Right atrium auricular region (tissue), 2 donors: ENCODE measurements at places on chromosomes 5 and 9.
A peak's percentile ranks its signal among the peaks of the same experiment; 100 is the strongest.

DNA sequence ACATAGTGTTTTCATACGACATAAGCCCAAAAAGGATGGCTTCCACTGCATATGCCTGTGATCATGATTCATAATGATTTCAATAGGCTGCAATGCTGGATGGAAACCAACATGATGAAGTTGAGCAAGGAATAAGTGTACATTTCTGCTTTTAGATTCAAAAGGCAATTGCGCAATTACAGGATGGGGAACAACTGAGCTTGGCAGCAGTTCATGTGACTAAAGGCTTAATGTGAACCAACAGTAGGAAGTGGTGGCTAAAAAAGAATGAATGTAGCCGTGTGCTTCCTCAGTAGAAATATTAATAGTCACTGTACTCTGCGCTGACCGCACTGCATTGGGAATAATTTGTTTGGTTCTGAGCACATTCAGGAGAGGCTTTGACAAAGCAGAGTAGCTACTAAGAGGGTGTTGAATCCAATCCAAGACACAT, 51.2 kb downstream of the SLC1A3 start:
- peak; percentile 83 for DNase-seq

DNA sequence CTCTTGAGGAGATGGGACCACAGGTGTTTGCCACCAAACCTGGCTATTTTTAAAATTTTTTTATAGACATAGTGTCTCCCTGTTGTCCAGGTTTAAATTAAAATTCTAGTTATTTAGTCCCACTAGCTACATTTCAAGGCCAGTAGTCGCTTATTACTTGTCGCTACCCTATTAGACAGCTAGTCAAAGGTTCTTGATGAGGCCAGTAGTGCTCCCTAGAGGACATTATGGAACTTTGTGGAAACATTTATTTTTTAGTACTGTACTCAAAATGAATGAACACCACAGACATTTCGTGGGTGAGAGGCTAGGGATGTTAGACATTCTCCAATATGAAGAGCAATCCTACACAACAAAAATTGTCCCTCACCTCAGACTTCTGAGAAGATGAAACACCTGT, 14.4 kb upstream of the GRXCR2 start:
- no peak for DNase-seq

- no peak for DNase-seq
Observed at GRCh38 chr9:107363516-107364152, 80.6 kb downstream of the RAD23B start.

GRCh38 chr9:13570068-13570974, 290.8 kb upstream of the MPDZ start:
- no peak for DNase-seq

GRCh38 chr5:1594357-1595106, 70.8 kb upstream of the LPCAT1 start:
- no peak for DNase-seq

DNA sequence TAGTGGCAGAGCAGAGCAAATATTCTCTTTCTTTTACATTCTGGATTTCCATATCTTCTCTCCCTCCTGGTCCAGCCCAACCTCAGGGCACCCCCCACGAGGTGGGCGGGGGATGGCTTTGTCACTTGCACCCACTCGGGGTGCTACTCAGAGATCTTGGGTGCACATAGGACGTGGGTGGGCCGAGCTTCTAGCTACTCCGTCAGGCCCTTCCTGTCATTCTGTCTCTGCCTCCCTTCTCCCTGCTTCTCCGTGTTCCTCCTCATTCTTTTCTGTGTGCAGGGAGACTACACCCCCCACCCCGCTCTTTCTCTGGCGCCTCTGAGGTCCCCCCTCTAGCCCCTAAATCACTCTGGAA, 19.5 kb downstream of the PCDHGC5 start:
- no peak for DNase-seq

- DNase-seq: no peak
Observed at GRCh38 chr5:58024151-58024550, 435.7 kb downstream of the PLK2 start.

- no peak for DNase-seq
Observed at GRCh38 chr5:172624996-172625964, 15.8 kb upstream of the NEURL1B start.

- DNase-seq: no peak
Observed at GRCh38 chr9:14939378-14939777, 29.1 kb upstream of the FREM1 start.

DNA sequence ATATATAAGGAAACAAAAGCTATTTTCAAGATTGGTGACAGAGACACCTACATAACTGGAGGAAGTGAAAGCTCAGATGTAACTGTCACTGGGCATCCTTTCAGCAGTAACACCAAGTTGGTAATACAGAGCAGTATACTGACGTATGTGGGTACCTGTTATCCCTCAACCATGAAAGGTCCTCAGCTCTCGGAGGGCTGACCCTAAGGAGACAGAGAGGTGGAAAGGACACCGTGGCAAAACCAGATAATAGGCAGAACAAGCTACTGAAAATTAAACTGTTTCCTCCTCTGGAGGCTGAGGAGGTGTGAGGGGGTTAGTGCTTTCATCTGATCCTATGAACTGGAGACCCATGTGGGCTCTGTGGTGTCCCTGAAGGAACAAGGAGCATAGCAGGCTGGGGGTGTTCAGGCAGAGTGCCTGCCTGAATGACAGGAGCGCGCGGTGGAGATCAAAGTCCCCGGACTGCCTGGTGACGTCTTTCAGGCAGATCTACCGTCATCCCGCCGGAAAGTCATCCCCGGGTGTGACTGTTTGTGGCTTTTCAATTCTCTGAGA, 130.2 kb upstream of the FSTL4 start:
- DNase-seq: peak; percentile 30

DNA sequence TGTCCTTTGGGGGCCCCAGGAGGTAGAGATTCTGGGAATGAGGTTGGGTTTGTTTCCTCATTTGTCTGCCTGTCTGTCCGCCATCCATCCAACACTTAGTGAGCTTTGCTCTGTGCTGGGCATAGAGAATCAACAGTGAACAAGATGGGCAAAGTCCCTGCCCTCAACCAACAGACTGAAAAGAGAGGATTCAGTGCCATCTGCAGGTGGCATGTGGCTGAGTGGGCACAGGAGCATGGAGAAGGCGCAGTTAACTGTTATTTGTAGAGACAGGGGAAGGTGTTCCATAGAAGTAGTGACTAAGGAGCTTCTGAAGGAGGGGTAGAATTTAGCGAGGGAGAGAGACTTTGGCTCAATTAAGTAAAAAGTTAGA, 23.1 kb downstream of the POLR1E start:
- DNase-seq: no peak

- no peak for DNase-seq
Observed at GRCh38 chr5:14615365-14615764, 33.8 kb downstream of the OTULINL start.

- DNase-seq: no peak
Observed at GRCh38 chr5:142167458-142167857, 58.9 kb downstream of the NDFIP1 start.

DNA sequence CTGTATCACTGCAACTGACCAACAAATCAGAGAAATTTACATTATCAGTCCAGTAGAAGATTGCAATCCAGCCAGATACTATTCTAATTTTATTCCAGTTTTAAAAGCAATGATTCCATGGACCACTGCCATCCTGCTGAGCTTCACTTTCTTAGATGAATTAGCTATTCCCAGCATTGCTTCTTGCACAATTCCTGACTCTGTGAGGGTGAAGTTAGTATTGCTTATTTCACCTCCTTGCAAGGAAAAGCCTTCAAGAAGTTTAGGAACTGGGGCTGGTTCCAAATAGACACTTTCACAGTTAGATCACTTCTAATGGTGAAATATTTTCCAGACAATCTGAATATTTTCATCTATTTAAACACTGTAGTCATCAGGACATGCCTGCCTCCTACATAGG, 338.6 kb upstream of the TNC start:
- no peak for DNase-seq

DNA sequence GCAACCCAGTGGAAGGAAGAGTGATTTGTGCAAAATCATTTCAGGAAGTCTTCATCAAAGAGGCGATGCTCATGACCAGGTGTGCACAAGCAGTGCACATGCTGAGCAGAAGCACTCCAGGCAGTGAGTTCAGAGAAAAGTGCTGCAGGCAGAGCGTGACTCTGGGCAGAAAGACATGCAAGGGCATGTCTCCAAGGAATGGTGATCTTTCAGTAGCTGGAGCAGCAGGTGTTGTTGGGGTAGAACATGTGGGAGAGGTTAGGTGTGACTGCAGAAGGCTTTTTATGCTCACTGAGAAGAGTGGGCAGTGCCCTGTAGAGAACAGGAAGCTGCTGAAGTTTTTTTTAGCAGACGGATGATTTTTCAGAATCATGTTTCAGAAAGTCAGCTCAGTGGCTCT, 545.4 kb upstream of the TLE4 start:
- DNase-seq: no peak

DNA sequence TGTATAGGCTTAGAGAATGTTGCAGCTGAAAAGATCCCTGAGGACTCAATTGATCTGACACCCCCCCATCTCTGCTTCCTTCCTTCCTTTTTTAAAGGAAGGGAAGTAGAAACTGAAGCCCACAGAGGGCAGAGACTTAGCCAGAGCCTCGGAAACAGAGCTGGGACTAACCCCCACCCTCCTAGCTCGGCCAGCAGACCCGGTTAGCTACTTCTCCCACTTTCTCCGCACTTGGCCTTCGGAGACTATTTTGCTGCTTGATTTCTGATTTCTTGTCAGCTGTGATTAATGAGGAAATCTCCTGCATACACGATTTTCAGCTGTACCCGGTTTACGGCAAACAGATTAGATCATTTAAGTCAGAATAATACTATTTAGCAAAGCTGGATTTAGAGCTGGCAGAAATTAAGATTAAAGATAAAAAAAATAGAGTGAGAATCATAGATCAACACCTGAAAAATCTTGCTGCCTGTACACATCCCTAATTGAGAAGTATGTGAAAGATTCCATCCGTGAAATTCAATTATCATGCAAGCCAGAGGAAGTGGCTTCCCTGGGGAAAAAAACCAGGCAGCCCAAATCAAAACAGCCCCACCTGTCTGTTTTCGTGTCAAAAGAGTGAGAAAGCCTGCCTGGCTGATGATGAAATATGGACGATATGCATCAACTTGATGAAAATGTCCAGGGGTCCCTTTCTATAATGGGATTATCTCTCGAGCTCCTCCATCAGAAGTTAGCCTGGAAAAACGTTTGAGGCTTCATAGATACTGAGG, 159.5 kb upstream of the SHB start:
- no peak for DNase-seq

GRCh38 chr9:32590898-32591297, 17.9 kb upstream of the NDUFB6 start:
- DNase-seq: no peak

- DNase-seq: peak; percentile 18
Observed at GRCh38 chr5:173003360-173003759, 19.8 kb downstream of the ATP6V0E1 start.

DNA sequence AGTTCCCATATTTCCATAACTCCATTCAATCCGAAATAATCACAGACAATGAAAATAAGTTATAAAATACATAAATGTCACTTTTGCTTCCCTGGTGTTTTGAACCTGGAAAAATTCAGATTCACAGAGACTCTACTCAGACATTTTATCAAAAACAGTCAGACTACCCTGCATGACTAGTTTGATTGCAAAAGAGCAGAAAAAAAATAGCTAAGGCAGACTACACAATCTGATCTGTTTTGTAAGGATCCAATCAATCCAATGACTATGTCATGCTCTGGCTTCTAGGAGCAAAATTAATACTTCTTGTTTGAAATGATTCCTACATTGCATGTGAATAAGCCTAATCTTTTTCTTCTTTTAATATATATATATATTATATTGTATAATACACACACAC, 1262.6 kb downstream of the EFNA5 start:
- no peak for DNase-seq

- DNase-seq: no peak
Observed at GRCh38 chr5:150765011-150765798, 6.4 kb upstream of the DCTN4 start.

DNA sequence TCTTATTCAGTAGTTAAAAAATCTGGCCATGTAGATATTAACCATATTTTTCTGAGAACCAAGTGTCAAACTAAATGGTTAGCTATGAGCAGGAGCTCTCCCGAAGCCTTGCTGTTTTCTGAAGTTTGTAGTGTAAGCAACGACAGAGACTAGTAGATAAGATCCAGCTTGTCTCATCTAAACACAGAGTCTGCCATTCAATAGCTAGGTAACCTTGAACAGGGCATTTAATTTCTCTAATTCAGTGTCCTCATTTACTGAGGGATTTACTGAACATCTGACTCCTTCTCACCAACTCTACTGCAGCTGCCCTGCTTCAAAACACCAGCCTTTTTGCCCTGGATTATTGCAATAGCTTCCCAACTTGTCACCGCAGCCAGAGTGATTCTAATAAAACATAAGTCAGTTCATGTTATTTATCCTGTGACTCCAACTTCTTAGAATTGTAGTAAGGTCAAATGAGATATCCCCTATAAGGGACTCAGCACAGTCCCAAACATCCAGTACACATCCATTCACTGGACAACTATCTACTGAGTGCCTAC, 337.0 kb downstream of the PLK2 start:
- DNase-seq: no peak

DNA sequence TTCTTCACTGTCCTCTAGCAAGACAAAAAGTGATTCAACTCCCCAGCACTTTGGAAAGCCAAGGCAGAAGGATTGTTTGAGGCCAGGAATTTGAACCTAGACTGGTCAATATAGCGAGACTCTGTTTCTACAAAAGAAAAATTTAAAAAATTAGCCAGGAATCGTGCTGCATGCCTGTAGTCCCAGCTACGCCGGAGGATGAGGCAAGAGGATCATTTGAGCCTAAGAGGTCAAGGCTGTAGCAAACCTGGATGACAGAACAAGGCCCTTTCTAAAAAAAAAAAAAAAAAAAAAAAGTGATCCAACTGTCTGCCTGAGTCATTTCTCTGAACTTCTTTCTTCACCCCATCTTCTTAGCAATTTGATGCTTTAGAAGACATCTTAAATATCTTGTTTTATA, 12.4 kb downstream of the ITGA2 start:
- no peak for DNase-seq

- no peak for DNase-seq
Observed at GRCh38 chr5:72468024-72468423, 39.2 kb downstream of the ZNF366 start.

DNA sequence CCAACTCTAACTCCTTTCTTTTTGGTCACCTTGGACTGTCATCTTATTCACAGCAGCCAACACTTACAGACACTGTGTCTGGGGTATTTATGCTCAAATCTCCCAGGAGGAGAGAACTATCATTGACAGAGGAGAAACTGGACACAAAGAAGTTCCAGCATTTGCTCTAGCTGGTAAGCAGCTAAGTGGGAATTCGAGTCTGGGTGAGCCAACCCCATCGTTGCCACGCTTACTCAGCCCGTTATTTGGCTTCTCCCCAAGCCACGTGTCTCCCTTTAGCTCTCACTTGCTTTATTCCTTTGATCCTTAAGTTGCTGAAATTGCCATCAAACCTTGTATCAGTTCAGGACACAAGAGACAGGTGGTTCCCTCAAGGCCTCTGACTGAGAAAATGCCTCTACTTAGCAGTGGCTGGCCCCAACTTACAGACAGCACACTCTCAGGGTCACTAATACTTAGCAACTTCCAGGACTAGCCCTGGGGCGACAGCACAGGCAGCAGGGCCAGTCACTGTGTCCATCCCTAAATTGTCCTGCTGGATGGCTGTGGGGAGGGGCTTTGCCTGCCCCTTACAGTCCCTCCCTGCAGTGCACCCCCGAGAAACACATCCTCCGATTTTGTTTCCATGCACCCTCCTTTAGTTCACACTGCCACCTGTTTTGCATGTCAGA, 1.4 kb downstream of the SLC36A2 start:
- no peak for DNase-seq

- DNase-seq: no peak
Observed at GRCh38 chr9:117723986-117724625, 19.9 kb downstream of the TLR4 start.

GRCh38 chr9:135476561-135477355, 2.8 kb upstream of the PPP1R26 start:
- no peak for DNase-seq

GRCh38 chr9:1759771-1760300, 255.3 kb upstream of the SMARCA2 start:
- DNase-seq: no peak
